ENCODE measurements at places on chromosomes 13 and 19. TPM values are rescaled to one million over a fixed set of nuclear protein-coding genes. Genes with fewer than 3 reads are reported as not detected.

MAST1 gene
- 5.0 TPM for polyA plus RNA-seq

SNRNP70 gene
- 7.5 TPM for polyA plus RNA-seq

GPR180 gene
- 12.9 TPM for polyA plus RNA-seq

TLE6 gene
- polyA plus RNA-seq: 1.4 TPM

SCEL gene
- polyA plus RNA-seq: not detected

Measured in Purkinje cell (primary cell).